ENCODE measurements at places on chromosomes 2 and 18.

DNA sequence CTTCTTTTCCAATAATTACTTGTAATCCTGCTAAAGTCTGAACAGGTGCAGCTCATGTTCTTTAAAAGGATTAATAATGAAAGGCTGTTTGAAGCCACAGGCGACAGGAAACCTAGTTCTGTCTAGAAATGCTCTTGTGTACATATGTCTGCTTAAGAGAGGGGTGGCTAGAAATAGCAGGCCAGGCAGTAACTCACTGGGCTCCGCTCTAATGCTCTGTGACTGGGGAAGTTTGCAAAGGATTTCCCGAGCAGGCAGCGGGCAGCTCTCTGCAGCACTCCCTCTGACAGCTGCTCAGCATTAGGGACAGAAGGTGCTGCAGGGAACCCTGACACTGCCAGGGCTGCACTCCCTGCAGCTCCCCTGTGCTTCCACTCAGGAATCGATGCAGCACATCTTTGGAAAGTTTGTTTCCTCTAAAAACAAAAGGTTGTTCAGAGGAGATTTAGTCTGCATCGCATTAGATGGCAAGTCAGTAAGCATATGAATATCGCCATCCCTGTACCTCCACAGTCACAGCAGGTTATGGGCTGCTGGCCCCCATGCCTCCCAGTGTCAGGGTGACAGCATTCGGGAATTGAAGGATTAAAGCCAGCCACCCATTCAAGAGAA is 33.1 kb upstream of the TTC39C start:
- no peak for DNase-seq

GRCh38 chr2:85804583-85804982 is 50.8 kb downstream of the ATOH8 start:
- DNase-seq: no peak

- DNase-seq: no peak
Observed at GRCh38 chr2:15480552-15480951, 80.6 kb downstream of the NBAS start.

DNA sequence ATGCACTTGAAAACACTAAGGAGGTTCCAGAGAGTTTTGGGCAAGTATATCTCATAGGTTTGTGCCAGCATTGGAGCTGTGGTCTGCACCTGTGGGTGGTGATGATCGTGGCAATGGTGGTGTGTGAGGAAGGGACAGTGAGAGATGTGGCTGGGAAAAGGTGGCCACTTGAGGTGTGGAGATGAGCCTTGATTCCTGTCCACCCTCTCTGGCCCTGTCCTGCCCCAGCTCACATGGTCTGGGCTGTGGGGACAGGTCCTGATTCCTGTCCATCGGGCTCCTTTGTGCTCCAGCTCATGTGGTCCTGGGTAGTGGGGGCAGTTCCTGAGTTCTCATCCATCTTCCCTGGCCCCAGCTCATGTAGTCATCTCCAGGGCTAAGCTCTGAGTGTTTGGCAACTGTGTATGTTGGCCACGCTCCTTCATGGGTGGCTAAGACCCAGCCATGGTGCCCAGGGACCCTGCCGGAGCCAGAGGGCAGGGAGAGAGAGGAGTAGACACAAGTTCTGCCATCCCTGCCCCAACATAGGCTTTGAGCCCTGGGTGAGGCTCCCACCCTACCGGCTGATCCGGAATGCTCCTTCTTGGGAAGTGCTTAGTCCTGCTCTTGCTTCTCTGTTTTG is 294.4 kb upstream of the HDAC4 start:
- no peak for DNase-seq

GRCh38 chr2:43931293-43931692 is 64.5 kb downstream of the LRPPRC start:
- no peak for DNase-seq

GRCh38 chr2:241724259-241724974 is 10.0 kb upstream of the D2HGDH start:
- no peak for DNase-seq

DNA sequence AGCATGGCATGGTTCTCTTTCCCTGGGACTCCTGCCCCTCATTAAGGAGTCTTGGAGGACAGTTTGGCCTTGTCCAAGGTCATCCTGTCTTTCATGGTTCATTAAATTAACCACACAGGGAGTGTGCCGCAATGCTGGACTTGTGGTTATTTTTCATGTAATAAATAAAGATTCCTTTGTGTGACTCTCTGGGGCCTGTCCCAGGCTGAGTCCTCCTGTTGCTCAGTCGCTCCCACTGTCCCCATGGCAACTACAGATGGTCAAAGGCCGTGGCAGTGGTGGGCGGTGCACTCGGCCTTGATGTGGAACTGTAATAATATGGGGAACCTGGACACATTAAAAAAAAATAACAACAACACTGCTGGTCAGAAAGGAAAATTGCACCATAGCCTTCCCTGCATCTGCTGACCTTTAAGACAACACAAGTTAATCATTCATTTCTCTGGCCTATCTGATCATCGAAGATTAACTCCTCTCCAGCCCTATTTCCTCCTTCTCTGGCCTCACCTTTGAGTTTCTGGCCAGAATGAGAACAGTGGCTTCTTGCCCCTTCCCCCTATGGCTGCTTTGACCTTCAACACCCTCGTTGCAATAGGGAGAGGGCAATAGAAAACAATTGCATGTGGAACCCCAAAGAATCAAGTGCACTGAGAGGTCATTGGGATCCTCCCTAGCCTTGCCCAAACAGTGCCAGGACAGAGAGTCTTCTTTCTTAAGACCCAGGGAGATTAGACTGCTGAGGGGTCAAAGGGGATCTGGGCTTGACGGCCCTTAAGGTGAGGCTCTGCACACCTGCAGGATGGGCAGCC is 44.7 kb downstream of the PSD4 start:
- no peak for DNase-seq

DNA sequence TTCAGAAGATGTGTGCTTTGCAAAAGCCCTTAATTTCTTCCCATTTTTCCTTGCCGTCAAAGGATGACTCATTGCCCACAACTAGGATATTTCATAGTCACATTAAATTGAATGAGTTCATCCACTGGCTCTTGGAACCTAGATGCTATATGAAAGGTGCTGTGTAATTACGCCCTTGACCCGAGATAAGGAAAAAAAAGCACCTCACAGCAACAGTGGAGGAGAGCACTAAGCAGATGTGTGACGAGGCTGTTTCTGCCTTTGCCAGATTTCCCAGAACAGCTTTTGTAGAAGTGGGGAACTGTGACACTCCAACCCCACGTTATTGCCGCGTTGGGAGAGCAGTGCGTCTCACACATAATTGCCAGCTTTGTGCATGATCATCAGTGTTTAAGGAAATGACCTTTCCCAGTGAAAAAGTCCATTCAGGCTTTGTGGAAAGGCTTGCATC is 33.3 kb upstream of the TMEM87B start:
- DNase-seq: no peak

- no peak for DNase-seq
Observed at GRCh38 chr2:69164061-69164778, 151.2 kb downstream of the ANTXR1 start.

DNA sequence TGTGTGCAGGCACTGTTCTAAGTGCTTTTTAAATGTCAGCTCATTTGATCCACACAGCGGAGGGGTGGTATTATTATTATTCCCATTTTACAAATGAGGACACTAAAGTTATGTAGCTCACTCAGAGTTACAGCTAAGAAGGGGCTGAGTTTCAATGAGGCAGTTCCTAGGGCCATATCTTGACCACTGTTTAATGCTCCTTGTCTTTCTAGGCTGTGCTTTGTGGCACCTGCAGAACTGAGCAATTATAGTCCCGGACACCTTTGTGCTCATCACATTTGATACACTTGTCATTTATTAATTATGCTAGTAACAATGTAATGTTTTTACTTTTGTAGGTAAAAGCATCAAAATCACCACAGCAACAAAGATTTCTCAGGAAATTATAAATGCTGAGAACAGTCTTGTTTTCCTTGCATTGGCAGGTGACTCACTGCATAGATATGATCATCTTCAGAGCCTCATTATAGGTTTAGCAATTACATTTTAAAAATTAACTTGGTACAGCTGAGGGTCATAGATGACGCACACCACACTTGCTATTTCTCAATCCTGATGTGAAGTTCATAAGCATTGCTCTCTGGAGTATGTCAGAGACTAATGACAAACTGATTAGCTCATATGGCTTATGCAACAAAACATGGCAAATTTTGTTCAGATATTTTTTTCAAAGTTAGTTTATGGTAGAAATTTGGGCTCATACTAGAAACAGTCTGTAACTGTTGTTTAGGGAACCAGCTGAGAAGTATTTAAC is 366.8 kb downstream of the TGIF1 start:
- DNase-seq: no peak

GRCh38 chr2:239789711-239790110 is 235.4 kb downstream of the NDUFA10 start:
- DNase-seq: no peak

DNA sequence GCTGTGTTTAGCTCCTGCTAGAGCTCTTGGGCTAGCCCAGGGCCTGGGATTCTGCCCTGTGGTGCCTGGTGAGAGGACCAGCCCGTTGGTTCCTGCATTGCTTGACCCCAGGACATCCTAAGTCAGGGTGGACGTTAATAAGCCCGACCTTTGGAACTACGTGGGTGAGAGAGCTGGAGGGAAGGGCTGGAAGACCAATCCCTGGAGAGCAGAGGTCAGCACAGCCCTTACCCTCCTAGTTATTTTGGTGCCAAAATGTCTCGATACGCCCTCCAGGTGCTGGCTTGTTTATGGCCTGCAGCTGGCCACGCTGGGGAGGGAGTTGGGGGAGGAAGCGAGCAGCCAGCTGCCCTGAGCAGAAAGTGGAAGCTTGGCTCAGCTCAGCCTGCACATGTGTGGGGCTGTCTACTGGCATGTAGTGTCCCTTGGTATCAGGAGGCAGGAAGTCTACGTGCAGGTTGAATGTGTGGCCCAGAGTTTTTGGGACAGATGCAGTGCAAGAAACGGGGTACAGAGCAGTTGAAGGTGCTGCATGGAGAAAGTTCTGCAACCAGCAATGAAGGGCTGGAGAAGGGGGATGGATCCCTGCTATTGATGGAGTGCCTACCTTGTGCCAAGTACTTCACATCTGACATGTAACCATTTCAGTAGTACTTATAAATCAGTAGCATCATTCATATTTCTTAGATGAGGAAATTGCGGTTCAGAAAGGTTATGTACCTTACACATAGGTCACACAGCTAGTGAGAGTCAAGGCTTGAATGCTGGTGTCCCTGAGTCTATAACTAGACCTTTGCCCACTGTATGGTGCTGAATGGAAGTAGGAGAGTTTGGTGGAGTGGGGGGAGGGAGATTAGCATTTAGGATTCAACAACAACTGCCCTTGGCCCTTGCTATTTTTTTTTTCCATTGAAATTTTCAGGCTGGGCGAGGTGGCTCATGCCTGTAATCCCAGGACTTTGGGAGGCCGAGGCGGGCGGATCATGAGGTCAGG is 5.0 kb upstream of the DGKD start:
- DNase-seq: no peak

DNA sequence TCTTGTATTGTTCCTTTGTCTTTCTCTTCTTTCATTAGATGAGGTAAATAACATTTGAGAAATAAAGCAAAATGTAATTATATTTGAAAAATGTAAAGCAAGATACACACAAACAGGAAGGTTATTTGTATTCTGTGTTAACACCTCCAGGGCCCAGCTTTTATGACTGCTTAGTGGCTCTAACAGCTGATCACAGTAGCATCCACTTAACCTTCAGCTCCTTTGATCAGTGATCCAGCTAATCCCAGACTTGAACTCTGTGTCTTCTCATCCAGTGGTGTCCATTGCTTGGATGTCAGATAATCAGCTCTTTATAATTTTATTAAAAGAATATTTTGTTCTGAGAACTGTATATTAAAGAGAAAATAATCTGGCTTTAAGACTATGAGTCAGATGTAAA is 44.5 kb downstream of the PSMD14 start:
- DNase-seq: no peak

DNA sequence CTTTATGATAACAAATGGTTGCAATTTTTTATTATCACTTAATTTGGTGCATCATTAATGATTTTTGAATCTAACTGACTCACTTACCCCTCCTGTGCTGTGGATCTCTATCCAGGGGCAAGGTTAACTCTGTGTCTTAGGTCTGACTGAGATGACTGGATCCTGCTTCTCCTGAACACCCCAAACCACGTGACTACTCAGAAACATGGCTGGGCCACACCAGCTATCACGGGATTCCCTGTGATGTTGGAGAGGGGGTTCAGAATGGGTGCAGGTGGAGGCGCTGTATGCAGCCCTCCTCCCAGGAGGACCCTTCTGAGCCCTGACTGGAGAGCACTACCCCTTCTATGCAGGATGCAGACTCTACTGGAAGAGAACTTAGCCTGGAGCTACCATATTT is 152.4 kb upstream of the CAPN13 start:
- DNase-seq: no peak

DNA sequence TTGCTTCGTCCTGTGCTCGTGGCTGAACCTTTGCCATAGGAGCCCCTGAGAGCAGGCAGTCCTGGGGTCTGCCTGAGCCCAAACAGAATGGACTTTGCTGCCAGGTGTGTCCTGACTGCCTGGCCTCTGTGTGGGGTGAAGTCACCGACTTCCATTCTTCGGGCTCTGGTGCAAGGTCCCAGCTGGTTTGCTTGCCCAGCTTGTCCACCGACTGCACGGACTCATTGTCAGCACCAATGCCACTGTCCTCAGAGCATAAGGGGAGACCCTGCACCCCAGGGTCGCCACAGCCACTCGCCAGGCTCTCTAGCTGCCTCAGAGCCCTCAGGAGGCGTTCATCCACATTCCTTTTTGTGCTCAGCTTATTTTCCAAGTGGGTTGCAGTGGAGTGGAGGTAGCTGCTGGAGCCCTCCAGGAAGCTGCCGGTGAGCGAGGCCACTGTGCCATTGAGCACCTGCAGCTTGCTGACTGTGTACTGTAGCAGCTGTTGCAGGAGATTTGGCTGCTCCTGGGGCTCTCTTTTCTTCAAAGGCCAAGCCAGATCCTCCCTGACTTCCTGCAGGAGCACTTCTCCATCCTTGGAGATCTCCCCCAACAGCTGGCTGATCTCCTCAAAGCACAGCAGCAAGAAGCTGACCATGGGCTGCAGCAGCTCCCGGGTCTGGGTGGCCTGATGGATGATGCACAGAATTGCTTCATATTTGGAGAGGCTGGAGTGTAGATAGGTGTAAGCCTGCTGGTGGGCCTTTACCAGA is 1.2 kb downstream of the PCARE start:
- no peak for DNase-seq

- DNase-seq: no peak
Observed at GRCh38 chr2:159933727-159934049, 128.7 kb downstream of the PLA2R1 start.

GRCh38 chr2:199940373-199940772 is 14.9 kb downstream of the TYW5 start:
- no peak for DNase-seq

GRCh38 chr18:49123431-49123830 is 172.7 kb upstream of the SMAD7 start:
- no peak for DNase-seq

DNA sequence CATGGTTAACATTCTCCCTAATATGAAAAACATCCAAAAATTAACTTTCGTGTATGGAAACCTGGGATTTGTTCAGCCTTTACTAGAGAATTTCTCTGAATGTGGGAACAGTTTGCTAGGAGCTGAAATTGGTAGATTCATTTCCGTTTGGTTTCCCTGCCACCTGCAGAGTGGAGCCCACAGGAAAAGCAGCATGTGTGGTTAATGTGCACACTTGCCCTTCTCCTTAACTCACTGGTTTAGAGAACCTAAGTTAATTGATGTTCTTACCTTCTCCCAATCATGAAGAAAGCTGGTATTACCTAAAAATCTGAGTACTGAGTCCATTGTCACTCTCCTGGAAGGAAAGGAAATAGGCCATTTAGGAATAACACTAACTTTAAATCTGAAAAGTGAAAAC is 37.6 kb upstream of the ASXL3 start:
- no peak for DNase-seq

- no peak for DNase-seq
Observed at GRCh38 chr2:23487735-23488492, 102.9 kb downstream of the KLHL29 start.

All from T-cell (primary cell).